ENCODE measurements at places on chromosomes 12 and 14. TPM values are rescaled to one million over a fixed set of nuclear protein-coding genes. Genes with fewer than 3 reads are reported as not detected.

MTRFR gene
- total RNA-seq = 7.8 TPM

DNA sequence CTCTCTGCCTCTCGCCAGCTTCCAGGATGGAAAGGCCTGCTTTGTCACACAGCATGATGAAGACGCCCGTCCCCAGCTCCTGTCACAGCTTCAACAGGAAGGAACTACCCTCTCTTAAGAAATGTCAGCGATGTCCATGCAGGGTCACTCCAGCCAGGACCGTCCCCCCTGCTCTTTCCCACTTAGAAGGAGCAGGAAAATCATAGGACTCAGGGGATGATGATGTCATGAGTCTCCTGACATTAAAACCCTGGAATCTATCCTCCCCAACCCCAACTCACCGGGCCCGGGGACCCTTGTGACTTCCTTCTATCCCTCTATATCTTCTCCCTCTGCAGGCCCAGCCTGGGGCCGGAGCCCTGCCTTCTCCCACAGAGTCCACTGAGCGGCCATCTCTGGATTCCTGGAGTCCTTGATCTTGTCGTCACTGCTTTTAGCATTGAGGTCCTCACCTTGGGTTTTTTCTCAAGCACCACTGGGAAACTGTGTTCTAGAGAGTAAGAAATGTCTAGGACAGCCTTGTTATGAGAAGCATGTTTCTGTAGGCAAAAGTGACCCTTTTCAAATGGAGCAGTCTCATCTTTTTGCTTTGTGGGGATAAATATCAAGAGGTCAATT is 42.8 kb upstream of the P2RX7 start:
- no peak for DNase-seq

DNA sequence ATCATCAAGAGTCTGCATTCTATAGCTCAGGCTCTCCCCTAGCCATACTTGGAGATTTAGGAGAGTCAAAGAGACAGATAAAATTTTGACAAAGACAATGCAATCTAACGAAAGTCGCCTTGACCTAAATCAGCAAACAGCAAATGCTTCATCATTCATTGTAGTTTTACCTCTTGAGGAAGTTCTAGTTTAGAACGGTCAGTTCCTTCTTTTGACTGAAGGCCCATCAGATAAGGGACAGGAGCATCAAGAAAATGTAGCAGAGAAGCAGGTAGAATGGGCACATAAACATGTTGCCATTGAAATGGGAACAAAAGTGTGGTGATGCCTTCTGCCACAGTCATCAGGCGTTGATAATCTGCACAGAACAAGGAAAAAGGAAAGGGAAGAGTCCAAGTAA is 130.9 kb downstream of the DENND5B start:
- DNase-seq = no peak

HOXC11 gene
- total RNA-seq = 1.9 TPM

DNA sequence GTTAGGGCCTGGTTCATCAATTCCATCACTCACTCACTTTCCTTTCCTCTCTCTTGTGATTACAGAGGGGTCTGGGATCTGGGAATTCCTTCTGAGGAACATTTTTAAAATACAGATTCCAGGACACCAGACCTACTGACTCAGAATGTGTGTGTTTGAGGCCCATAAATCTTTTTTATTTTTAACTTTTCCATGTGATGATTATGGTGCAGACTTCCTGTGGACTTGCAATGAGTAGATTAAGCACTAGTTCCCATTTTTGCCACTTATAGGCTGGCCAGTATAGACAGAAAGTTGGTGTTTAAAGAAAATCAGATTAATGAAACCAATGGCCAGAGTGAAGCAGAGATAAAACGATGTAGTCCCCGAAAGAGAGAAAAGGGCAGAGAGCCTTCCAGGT is 28.1 kb downstream of the SLC41A2 start:
- DNase-seq = peak; percentile 5

CABP1 gene
- total RNA-seq = 0.29 TPM

PROX2 gene
- total RNA-seq = not detected

GRCh38 chr12:45816652-45817051 is 87.1 kb downstream of the ARID2 start:
- DNase-seq = no peak

INHBC gene
- not detected for total RNA-seq

GRCh38 chr12:57797933-57798332 is 15.3 kb downstream of the TSFM start:
- DNase-seq = no peak

GRCh38 chr12:79560225-79560889 is 130.4 kb downstream of the PAWR start:
- no peak for DNase-seq

KLRC4 gene
- not detected for total RNA-seq

PLEKHG7 gene
- not detected for total RNA-seq

- DNase-seq = no peak
Observed at GRCh38 chr14:59245809-59246295, 57.4 kb downstream of the DAAM1 start.

DUSP6 gene
- total RNA-seq = 63.7 TPM

GALNT9 gene
- not detected for total RNA-seq

DNA sequence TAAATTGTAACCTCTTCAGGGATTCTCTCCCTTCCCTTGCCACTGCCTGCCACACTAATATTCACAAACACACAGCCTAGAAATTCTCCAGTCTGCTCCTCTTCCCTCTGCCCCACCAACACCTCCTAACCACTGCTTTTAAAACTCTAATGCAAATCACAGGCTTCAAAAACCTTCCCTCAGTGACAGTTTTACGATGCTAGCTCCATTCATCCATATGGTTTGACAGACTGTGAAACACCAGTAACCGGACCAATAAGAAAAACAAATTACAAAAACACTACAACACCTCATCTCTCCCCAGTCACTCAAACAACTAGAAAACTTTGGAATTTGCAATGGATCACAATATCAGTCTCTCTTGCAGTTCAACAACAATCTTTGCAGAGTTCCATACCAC is 5.7 kb downstream of the DPF3 start:
- DNase-seq = no peak

- peak; percentile 63 for DNase-seq
Observed at GRCh38 chr12:54201001-54201794, 12.4 kb upstream of the SMUG1 start.

TMEM52B gene
- total RNA-seq = 0.87 TPM

DNA sequence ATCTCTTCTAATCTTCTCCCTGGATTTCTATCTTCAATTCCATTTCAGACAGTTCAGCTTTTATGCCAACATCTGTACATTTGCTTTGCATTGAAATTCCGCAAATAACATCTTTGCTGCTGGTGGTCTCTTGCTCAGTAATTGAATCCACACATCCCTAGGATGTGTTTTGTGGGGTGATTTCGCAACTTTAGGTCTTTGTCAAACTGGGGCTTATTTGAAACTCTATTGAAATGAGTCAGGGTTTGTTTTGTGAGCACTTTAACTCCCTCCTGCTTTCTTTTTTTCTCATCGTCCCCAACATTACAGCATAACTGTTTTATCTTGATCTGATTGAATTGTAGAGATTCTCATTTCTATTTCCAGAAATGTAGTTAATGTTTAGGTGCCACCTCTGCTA is 404.3 kb downstream of the NPAS3 start:
- DNase-seq = no peak

KRT85 gene
- total RNA-seq = not detected
